ENCODE measurements at places on chromosomes 12 and 14.

GRCh38 chr12:107306141-107306659, 212.9 kb upstream of the CRY1 start:
- DNase-seq = no peak

DNA sequence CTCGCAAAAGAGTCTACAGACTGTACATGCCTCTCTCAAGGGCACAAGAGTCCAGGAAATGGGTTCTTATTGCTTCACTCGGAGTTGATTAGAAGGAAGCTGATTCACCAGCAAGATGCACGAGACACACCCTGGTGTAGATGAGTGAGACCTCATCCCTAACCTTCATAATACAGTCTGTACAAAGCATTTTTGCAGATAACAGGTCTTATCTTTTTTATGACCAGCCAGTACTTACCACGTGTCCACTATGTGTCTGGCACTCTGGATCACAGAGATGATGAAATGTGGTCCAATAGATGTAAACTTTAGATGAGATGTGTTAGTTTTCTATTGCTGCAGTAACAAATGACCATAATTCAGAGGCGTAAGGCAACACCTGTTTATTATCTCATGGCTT, 53.4 kb upstream of the PWP1 start:
- DNase-seq = no peak

- DNase-seq = no peak
These were observed 1141.3 kb downstream of the BCL11B start for GRCh38 chr14:98130691-98131090.

GRCh38 chr14:58994130-58994529, 194.3 kb upstream of the DAAM1 start:
- no peak for DNase-seq

DNA sequence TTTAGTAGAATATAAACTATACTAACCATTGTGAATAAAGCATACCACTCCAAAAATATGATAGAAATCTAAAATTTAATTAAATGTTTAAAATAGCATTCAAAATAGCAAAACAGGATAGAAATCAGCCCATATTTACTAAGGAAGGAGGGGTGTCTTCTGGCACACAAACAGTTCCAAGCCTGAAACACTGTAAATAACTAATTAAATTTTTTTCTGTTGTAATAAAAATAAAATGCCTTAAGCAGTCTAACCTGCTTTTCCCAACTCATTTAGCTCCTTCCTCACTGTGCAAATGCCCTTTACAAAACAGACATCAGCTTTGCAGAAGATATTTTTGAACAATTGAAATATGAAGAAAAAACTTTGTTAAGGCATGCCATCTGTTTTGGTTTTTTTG, 707.1 kb upstream of the USP15 start:
- no peak for DNase-seq

DNA sequence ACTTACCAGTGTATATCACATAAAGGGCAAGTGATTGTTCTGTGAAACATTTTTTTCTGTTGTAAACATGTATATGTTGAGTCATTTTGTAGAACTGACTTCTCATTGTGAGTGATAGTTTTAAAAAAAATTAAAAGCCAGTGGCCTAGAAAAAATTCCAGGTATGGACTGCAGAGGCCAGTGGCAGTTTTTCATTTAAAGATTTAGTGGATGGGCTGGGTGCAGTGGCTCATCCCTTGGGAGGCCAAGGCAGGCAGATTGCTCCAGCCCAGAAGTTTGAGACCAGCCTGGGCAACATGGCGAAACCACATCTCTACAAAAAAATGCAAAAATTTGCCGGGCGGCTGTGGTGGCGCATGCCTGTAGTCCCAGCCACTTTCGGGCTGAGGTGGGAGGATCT, 84.7 kb upstream of the MDM1 start:
- no peak for DNase-seq

- DNase-seq = no peak
These were observed 965 bp downstream of the KRT73 start for GRCh38 chr12:52617403-52617785.

DNA sequence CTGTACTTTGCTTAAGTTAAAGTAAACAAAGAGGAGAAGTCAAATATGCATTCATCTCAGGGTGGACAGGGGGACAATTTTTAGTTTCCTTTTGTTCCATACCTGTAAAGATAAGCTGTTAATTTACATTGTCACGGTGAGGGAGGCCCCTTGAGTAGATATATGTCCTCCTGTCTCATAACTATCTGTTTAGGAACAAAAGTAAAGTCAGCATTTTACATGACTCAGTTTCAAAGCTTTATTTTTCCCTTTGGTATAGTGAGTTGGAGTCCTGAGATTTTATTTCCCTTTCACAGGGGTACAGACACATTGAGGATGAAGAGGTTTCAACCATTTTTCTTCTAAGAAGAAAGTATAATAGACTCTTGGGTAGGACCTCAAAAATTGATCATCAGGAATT, 50.1 kb downstream of the TESPA1 start:
- no peak for DNase-seq

DNA sequence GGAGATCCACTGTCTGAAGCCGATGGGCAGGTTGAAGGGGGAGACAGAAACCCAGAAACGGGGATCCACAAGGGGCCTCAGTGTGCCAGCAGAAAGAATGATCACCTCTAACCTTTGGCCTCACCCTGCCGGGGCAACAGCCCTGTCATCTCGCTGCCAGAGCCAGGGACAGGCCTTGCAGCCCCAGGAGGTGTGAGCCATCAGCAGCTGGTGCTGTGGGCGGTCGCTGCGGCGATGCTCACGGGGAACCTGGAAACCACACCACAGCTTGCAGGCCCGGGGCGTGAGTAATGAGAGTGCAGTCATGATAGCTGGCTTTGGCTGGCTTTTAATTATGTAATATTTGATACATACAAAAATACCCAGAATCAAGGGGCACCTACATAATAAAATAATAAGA, 4.7 kb upstream of the TTC7B start:
- DNase-seq = no peak

- DNase-seq = no peak
These were observed 82.9 kb downstream of the NEDD1 start for GRCh38 chr12:96989916-96990315.

- no peak for DNase-seq
These were observed 1.7 kb downstream of the OTX2 start for GRCh38 chr14:56808383-56809269.

DNA sequence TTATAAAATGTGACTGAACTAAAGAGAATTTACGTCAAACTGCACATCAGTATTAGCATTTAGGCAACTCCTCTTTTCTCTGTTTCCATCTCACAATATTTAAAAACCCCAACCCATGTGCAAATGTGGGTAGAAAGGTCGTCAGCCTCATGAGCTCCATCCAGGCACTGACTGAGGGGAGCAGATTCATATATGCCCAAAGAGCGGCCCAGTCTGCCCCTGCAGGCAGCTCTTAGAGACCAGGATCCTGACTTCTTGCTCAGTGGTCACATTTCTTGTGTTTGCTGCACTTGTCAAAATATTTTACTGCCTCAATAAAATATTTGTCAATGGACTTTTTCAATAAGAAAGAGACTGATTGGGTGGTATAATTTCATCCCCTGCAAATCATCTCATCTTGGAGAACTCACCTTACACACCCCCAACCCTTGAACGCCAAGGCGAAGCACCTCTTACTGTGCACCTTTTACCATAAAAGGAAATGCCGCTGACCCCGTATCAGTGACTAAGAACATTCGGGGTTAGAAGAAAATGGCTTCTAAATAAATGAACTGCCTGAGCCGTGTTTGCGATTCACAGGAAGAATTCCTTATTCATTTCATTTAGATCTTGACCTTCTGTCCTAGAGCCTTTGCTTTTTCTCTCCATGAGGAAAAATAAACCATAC, 418.8 kb downstream of the BCL11B start:
- no peak for DNase-seq

GRCh38 chr14:66758031-66758613, 250.2 kb downstream of the GPHN start:
- no peak for DNase-seq

DNA sequence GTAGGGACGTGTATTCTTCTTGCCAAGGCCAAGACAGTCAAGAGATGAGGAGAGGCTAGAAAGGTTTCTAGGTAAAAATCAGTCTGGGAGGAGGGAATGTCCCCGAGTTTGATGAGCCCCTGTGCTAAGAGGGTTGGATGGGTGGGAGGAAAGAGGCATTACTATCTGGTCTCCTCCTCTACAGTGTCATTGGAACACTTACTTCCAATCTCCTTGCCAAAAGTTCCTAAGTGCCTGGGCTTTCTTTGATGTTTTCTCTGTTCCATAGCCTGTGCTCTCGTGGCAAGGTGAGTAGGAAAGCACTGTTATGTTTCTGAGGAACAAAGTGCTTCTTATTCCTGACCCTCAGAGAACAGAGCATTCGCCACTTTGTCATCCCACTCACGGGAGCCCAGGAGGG, at the start of gene RNASE13:
TSS of gene RNASE13 (minus strand) at position 101 of the 400 bp plus-strand sequence. CDS start 519 bp downstream, outside the sequence.
- no peak for DNase-seq

DNA sequence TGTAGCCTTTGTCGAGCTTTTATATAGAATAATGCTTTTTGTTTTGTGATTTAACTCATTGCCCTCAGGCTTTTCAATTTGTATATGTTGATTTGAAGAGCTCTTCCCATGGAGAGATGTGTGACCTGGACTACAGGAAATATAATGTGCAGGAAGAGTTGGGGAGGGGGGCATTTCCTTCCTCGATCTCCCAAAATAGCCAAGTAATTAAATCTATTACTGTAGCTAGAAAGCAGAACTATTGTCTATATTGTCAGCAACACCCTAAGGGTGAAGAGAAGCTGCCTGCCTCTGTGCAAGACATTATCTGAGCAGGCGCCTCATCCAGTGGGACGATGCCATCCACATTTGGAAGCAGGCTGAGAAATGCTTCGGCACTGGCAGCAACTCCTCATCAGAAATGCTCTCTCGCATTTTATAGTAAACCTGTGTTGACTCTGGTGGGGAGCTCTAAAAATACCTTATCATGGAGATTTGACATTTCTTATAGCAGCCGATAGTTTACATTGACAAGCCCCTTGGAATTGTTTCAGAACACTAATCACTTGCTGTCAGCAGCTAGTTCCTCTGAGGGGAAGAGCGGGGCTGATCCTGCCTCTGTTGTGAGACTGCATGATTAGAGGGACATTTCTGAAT, 392.5 kb upstream of the RGS6 start:
- peak; percentile 55 for DNase-seq

DNA sequence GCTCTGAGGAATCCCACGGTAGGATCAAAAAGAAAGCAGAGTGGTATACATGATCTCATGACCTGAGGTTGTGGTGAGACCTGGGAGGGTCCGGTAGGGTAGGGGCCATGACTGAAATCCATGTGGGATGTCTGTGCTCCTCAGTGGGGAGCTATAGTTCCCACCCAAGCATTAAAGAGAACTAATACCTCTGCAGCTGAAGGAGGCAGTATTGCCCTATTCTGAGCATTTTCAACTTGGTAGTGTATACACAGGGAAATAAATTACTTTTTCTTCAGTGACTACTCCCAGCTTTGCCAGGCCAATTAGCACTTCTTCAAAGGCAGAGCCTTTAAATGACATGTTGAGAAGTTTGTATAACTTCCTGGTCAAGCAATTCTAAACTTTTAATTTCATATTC, 613.8 kb downstream of the KCNH5 start:
- no peak for DNase-seq

GRCh38 chr12:2539938-2540337, 254.8 kb upstream of the FKBP4 start:
- no peak for DNase-seq

DNA sequence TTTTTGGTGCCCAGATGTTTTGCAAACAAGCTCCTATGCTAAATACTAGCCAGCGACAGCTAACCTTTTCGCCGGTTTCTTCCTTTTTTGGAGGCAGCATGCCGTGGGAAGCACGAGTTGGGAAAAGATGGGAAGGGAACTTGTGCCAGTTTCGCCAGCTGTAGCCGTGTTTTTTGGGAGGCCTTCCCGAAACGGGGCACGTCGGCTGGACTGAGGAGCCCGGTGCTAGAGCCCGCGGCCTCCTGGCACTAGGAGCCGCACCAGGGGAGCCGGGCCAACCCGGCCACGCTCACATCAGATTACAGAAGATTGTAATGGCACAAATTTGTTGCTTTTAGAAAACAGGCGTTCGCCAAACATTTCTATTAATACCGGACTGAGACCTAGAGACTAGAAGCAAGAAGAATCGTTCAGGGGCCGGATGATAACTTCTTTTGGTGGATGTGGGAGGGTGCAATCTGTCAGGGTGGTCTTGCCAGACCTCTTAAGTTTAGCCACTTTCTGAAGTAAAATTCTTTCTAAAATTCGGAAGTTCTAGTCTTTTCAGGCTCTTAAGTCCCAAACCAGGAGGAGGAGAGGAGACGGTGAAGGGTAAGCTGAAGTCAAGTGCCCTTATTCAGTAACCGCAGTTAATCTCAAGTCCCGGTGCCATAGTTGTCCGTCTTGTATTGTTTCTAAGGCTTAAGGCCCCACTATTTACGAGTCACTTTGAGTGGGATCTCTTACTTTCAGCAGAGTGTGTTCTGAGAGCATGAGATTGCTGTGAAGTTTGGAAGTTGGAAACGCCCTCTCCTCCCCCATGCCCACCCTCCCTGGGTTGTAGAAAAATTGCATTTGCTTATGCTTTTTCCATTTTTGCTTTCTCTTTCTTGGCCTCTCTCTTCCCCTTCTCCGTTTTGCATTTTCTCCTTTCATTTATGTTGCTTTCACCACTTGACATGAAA, 1.3 kb downstream of the RASSF3 start:
- DNase-seq = peak; percentile 40

GRCh38 chr12:39413836-39414771, 28.8 kb downstream of the KIF21A start:
- DNase-seq = no peak

DNA sequence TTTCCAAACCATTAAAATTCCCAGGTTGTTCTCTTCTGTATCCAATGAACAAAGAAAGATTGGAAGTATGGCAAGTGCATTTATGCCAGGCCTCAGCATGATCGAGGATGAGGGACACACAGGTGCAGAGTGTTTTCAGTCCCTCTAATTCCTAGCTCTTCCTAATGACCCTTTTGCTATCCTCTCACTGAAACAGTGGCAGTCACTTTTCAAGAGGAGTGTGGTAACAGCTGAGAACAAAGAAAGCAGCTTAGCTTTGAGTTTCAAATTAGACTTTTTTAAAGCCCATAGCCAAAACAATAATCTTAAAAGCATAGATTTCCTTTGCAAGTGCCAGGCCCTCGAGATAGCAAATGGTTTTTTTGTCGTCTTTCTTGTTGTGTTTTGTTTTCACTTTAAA, 110.8 kb downstream of the KCNH5 start:
- DNase-seq = no peak

DNA sequence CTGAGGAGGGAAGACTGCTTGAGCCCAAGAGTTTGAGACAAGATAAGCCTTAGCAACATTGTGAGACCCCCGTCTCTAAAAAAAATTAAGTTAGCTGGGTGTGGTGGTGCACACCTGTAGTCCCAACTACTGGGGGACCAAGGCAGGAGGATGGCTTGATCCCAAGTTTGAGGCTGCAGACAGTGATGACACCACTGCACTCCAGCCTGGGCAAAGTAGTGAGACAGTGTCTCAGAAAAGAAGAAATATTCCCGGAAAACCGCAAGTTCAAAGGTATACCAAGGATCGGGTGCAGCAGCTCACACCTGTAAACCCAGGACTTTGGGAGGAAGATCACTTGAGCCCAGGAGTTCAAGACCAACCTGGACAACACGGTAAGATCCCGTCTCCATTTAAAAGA, 5.8 kb downstream of the PTGES3 start:
- no peak for DNase-seq

- DNase-seq = no peak
These were observed 90.0 kb downstream of the BCL11B start for GRCh38 chr14:99181804-99182520.

- no peak for DNase-seq
These were observed 140.8 kb downstream of the DAD1 start for GRCh38 chr14:22448035-22448904.

Data from nucleus accumbens (tissue), 56 donors.